Psoas muscle (tissue), 8 donors: ENCODE measurements at places on chromosomes 1 and 21. TPM values are rescaled to one million over a fixed set of nuclear protein-coding genes. Genes with fewer than 3 reads are reported as not detected.

- no peak for DNase-seq
- no peaks in the 10 kb centered on the region for H3K27me3 ChIP-seq
- no peaks in the 10 kb centered on the region for H3K4me1 ChIP-seq
- H3K4me3 ChIP-seq, result no peak overlapping the region
- H3K27ac ChIP-seq, result no peak overlapping the region
- H3K36me3 ChIP-seq, result no peaks in the 10 kb centered on the region
These were observed 7.0 kb downstream of the KCNA3 start for GRCh38 chr1:110667776-110668175.

The PEA15 gene
- total RNA-seq, result 110 TPM

DNA sequence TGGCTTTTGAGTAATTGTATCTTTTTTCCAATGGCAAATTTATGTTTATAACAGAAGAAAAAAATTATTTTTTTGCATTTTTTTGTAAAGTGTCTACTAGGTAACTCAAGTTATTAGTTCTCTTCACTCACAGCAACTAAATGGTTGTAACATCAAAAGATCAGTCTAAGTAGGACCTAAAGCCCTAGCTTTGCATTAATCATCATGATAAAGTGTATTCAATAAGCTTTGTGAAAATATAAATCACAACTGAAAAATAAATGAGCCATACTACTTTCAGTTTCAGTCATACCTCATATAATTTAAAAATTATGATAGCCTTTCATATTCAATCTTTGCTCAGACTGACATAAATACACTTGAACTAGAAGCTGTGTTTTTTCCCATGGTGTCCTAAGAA, 6.9 kb downstream of the TAF5L start:
- H3K4me1 ChIP-seq, result peaks cover 47% of the 10 kb centered on the region
- no peak overlapping the region for H3K27ac ChIP-seq
- peaks cover 4% of the 10 kb centered on the region for H3K36me3 ChIP-seq
- no peaks in the 10 kb centered on the region for H3K27me3 ChIP-seq
- DNase-seq, result no peak
- H3K4me3 ChIP-seq, result no peak overlapping the region

- peaks cover 3% of the 10 kb centered on the region for H3K27me3 ChIP-seq
- no peak overlapping the region for H3K4me3 ChIP-seq
- DNase-seq, result no peak
- no peaks in the 10 kb centered on the region for H3K4me1 ChIP-seq
- H3K27ac ChIP-seq, result no peak overlapping the region
These were observed 69.1 kb upstream of the STUM start for GRCh38 chr1:226479474-226479873.

GRCh38 chr1:224698015-224698451, 81.9 kb downstream of the CNIH3 start:
- H3K27me3 ChIP-seq, result no peaks in the 10 kb centered on the region
- no peak overlapping the region for H3K4me3 ChIP-seq
- H3K36me3 ChIP-seq, result no peaks in the 10 kb centered on the region
- H3K4me1 ChIP-seq, result no peaks in the 10 kb centered on the region

DNA sequence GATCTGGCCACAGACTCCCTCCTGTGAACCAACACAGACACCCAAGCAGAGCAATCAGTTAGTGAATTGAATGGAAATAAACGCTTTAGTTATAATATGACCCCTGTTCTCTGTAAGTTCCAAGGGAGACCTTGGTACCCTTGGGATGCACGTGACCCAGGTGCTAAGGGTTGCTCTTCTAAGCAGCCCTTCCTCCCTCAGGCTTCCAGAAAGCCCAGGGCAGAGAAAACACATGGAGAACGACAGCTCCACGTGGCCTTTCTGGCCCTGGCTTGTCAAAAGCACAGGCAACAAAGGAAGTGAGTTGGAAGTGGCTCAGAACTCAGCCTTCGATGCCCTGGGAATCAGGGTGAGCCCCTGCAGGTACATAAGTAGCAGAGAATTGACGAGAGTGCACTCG, 57.4 kb downstream of the LACTBL1 start:
- no peaks in the 10 kb centered on the region for H3K36me3 ChIP-seq
- no peak for DNase-seq
- no peak overlapping the region for H3K4me3 ChIP-seq
- no peaks in the 10 kb centered on the region for H3K4me1 ChIP-seq

The GPR37L1 gene
- total RNA-seq, result not detected

- H3K36me3 ChIP-seq, result no peaks in the 10 kb centered on the region
- no peaks in the 10 kb centered on the region for H3K27me3 ChIP-seq
- no peak for DNase-seq
- no peaks in the 10 kb centered on the region for H3K4me1 ChIP-seq
These were observed 57.8 kb downstream of the EDARADD start for GRCh38 chr1:236451796-236452373.

- H3K27ac ChIP-seq, result no peak overlapping the region
- H3K36me3 ChIP-seq, result no peaks in the 10 kb centered on the region
- H3K4me3 ChIP-seq, result no peak overlapping the region
- peaks cover 18% of the 10 kb centered on the region for H3K4me1 ChIP-seq
- no peak for DNase-seq
These were observed 29.4 kb upstream of the CCSAP start for GRCh38 chr1:229372251-229372650.

DNA sequence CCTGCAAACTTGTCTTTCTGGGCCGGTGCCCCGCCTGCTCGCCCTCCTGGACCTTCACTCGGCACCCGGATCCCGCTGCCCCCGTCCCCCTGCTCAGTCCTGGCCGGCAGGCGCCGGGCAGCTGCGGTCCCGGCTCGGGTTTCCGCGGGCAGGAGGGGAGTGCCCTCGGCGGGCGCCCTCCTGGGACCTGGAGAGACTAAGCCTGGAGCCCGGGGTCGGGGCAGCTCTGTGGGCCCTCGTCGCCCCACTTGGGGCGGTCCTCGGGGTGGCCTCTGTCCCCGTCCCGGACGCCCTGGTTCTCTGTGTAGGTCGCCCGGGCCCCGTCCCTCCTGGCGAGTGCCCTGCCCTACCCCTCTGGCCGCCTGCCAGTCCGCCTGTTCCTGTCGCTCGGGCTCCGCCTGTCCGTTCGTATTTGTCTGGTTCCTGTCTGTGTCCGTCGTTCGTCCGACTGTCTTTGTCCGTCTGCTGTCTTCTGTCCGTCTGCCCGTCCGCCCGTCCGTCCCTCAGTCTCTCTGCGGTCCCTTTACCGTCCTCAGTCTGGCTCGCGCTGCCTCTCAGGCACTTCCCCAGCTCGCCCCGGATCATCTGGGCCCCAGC, 490 bp downstream of the SERINC2 start:
- H3K27ac ChIP-seq, result peak overlapping the region; percentile 94
- no peaks in the 10 kb centered on the region for H3K36me3 ChIP-seq
- peaks cover 16% of the 10 kb centered on the region for H3K4me1 ChIP-seq
- peaks cover 1% of the 10 kb centered on the region for H3K27me3 ChIP-seq
- DNase-seq, result peak; percentile 88

DNA sequence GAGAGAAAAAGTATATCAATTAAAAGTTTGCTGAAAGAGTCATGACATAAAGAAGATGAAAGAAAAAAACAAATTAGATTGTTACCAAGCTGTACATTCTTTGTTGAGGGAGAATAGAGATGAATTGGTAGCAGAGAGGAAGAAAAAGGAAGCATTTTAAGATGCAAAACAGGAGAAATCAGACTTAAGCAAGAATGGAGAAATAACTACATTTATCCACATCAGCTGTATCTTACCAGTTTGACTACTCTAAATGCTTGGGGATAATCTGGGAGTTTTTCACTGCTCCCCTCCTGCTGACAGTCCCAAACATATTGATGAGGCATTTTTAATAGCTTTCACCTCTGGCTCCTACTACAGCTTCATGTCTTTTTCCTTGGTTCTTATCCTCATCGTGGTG, 16.8 kb upstream of the PTPRC start:
- H3K27me3 ChIP-seq, result no peaks in the 10 kb centered on the region
- H3K4me1 ChIP-seq, result no peaks in the 10 kb centered on the region
- H3K4me3 ChIP-seq, result no peak overlapping the region
- no peak for DNase-seq
- H3K27ac ChIP-seq, result no peak overlapping the region
